ENCODE measurements at places on chromosomes 7 and 10.

GRCh38 chr10:63217120-63217605, 84.0 kb downstream of the NRBF2 start:
- DNase-seq: peak; percentile 43

DNA sequence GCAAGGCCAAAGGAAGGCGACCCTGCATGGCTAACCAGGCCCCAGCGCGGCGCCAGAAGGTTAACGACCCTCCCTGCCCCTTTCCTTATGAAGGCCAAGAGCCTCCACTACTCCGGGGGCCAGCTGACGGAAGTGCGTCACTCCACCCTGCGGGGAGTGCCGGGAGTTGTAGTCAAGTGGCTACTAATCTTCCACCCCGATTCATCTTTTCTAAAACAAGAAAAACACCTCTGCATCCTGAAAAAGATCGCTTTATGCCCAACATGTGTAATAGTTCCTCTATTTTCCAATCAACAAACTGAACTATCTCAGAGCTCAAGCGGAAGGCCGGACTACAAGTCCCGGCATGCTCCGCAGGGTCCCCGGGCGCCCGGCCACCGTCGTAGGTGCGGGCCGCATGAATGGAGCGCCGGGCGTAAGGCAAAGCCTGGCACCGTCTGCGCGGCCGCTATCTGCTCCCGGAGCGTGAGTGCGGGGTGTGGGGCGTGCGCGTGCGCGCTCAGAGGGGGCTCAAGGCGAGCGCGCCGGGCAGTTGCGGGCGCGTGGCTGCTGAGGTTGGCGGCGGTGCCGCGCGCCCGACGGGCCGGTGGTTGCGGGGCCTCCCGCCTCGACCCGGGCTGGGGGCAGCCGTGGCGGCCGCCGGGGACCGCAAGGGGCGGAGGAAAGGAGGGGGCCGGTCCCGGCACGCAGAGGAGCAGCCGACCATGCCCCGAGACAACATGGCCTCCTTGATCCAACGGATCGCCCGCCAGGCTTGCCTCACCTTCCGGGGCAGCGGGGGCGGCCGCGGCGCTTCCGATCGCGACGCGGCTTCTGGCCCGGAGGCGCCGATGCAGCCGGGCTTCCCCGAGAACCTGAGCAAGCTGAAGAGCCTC, at the start of gene ADO:
ADO (plus strand) TSS at position 365 of the 875 bp plus-strand sequence; CDS start at position 705, 340 bp downstream.
- no peak for DNase-seq

DNA sequence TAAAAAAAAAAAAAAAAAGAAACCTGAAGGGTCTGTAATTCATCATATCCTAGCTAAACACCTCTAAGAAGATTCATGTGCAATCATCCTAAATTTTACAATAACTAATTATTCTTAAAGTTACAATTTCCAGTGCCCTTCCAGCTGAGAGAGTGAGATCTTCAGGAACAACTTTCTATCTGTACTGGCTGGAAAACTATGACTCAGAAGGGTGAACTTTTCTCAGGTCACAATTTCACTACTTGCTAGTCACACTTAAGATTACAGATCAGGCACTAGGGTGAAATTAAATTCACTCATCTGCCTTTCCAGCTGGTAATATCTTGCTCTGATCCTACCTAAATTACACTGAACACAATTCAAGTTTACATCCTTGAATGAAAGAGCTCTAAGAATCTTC, 158.8 kb downstream of the ANK3 start:
- DNase-seq: no peak

DNA sequence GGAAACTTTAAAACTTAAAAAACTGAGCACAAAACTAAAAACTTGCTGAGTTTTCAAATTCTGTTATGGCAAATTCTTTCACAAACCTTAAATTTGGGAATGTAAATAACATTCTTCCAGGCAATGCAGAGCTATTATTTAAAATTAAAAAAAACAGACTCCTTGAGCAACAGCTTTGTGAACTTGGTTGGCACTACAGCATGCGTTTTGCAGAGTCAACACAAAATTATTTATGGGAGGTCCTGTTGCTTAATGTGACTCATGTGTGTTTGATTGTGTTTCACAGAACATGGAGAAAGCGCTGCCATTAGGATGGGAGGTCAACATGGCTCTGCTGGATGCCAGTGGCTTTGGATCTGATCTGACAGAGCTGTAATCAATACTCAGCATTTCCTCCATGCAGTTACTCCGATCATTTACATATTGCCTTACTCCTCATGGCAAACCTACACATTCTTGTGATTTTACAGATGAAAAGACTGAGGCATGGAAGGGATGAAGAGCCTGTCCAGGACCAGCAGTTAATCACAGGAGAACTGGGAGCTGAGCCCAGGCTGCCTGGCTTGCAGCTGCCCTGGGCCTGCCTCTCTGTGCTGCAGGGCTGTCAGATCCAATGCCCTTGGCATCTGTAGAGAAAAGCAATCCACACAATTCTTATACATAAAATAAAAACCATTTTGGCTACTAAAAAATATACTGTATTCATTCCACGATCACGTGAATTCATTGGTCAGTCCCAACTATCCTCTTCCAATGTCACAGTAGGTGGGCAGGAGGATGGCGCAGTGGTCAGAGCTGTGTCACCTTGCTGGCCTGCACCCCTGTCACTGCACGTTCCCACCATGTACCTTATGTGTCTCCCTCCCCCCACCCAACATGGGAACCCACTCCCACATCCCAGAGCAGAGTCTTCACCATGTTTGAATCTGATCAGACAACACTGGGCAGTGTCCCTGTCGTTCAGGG, 200.9 kb downstream of the CXCL12 start:
- DNase-seq: no peak

DNA sequence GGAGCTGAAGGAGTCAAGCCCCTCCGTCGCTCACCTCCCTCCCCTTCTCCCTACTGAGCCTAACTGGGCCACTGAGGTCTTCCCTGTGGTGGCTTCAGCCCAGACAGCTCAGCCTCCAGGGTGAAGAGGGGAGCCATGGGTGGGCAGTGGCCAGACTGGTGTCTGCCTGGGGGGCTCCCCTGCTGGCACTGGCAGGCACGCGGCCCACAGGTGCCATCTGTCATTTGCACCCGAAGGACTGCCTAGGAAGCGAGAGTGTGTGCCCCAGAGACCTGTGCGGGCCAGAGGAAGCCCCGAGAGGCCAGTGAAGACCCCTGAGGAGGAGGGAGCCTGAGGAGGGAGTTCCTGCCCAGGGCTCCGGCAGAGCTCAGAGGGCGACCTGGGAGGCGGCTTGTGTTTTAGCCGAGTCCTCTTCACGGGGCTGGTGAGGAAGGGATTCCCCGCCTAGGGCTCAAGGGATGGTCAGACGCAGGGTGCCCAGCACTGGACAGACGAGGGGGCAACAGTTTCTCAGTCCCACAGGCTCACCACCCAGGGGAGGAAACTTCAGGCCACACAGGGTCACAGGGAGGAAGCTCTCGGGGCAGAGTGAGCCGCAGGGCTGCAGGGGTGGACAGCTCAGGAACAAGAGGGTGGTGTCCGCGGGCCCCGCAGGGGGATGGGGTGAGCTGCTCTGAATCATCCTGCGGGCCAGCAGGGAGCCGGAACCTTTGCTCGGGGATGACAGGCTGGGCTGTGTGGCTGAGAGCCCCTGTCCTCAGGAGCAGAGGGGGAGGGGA, 76.2 kb upstream of the PPP2R2D start:
- DNase-seq: no peak

DNA sequence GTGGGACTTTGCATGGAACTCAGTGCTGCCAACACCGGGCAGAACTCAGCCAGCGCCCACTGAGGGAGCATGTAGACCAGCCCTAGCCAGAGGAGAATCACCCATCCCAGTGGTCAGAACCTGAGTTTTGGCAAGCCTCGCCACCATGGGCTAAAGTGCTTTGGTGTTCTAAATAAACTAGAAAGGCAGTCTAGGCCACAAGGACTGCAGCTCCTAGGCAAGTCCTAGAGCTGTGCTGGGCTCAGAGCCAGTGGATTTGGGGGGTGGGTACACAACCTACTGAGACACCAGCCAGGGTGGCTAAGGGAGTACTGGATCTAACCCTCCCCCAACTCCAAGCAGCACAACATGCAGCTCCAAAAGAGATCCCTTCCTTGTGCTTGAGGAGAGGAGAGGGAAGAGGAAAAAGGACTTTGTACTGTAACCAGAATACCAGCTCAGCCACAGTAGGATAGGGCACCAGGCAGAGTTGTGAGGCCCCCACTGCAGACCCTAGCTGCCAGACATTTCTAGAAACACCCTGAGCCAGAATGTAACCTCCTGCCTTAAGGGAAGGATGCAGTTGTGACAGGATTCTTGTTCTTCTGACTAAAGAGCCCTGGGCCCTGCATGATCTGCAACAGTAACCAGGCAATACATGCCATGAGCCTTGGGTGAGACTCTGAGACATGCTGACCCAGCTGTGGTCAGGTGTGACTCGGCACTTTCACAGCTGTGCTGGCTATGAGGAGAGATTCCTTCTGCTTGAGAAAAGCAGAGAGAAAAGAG, 24.4 kb downstream of the GSDME start:
- no peak for DNase-seq

DNA sequence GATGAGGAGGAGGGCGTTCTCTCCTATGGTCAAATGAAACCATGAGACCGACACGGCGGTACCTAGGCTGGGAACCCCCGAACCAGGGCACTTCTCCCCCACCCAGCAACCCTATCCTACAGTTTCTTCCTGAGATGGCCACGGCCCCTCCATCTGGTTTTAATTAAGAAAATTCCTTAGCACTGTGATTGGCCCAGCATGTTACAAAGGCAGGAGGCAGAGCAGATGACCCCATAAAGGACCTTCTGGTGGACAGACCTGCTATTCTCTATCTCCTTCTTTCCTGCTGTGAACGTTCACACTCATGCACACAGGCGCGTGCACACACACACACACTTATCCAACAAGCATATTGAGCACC, 129.4 kb downstream of the RGS10 start:
- no peak for DNase-seq

GRCh38 chr7:2825559-2826227, 18.4 kb downstream of the GNA12 start:
- DNase-seq: no peak

DNA sequence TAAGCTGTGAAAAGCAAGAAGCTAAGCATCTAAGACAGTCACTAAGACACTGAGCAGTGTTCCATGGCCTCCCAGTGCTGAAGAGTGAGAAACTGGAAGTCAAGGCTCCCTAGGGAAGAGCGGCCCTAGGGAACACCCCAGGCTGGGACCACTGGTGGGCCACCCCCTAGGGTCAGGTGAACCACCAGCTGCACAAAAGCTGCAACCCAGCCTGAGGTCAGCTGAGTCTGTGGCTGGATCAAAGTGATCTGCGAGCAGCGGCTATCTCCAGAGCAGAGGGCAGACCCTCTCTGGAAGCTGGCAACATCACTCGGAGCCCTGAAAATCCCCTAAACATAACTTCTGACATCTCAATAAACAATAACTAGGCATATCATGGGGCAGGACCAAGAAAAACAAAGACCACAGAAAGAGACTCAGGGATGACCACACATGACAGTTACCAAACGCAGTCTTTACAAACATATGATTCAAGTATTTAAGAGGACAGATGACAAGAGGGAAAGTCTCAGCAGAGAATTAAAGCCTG, 125.8 kb downstream of the DLG5 start:
- no peak for DNase-seq

GRCh38 chr10:24287559-24288195, 78.7 kb downstream of the KIAA1217 start:
- no peak for DNase-seq

- no peak for DNase-seq
Observed at GRCh38 chr10:79286318-79286951, 60.8 kb upstream of the PPIF start.

DNA sequence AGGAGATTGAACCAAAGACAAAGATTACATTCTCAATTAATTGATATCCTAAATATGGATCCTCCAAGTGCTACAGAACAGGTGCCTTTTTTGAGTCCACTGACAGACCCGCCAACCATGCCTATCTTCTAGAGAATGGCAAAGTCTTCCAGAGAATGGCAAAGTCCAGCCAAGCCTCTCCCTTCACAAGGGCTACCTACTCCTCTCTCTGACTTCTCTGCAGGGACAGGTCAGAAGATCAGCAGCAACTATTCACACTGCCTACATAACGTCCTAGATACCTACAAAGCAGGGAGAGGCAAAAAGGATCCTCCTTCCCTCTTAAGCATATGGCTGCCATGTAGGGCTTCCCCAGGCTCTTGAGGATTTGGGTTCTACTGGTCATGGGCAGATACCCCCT, 12.4 kb downstream of the UBE2H start:
- DNase-seq: no peak
